ENCODE measurements at places on chromosomes 12 and 14.

DNA sequence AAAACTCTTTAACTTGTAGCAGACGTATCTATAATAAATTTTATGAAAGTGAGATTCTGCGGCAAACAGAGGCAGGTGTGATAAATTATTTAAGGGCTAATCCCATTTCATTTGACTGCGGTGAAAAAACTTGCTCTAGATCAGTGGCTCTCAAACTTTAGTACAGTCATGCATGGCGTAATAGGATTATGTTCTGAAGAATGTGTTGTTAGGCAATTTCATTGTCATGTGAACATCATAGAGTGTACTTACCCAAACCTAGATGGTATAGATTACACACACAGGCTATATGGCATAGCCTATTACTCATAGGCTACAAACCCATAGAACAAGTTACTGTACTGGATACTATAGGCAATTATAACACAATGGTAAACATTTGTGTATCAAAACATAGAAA is 83.7 kb downstream of the HEATR5A start:
- no peak for DNase-seq

- no peak for DNase-seq
These were observed 291.3 kb downstream of the RPAP3 start for GRCh38 chr12:47414511-47414910.

- no peak for DNase-seq
These were observed 184.4 kb downstream of the TMEM132D start for GRCh38 chr12:129719416-129719815.

GRCh38 chr14:89486961-89487360 is 69.9 kb upstream of the FOXN3 start:
- DNase-seq, result no peak

GRCh38 chr14:68798621-68799020 is 5.8 kb upstream of the ZFP36L1 start:
- DNase-seq, result no peak

GRCh38 chr12:100567945-100568344 is 5.5 kb upstream of the GAS2L3 start:
- no peak for DNase-seq

DNA sequence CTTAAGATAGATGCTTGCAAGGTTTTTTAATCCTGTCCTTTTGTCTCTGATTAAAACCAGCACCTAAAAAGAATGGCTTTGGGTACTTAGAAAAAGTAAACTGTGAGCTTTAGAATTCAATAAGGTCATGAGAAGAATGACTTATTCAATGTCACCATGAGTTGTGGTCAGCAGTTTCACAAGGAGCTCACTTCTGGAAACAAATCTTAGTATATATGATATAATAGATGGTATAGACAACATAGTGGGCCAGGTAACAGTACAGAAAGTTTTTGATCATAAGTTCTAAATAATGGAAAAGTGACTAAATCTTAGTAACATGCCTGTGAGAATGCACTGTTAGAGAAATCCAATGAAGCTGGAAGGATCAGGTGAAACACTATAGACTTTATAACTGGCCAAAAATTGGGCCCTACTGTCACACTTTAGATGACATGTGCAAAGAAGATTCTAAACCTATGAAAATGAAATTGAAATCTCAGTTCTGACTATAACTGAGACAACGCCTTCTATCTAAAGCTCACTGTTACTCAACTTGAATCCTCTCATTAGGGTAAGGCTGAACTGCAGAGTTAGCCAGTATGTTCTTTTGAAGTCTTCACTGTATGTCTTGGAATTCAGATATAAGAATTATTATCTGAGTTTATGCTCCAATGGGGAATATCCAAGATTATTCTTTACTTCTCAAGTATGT is 42.4 kb upstream of the RAD51AP1 start:
- DNase-seq, result no peak

GRCh38 chr12:88833641-88834116 is 253.4 kb upstream of the KITLG start:
- DNase-seq, result no peak

DNA sequence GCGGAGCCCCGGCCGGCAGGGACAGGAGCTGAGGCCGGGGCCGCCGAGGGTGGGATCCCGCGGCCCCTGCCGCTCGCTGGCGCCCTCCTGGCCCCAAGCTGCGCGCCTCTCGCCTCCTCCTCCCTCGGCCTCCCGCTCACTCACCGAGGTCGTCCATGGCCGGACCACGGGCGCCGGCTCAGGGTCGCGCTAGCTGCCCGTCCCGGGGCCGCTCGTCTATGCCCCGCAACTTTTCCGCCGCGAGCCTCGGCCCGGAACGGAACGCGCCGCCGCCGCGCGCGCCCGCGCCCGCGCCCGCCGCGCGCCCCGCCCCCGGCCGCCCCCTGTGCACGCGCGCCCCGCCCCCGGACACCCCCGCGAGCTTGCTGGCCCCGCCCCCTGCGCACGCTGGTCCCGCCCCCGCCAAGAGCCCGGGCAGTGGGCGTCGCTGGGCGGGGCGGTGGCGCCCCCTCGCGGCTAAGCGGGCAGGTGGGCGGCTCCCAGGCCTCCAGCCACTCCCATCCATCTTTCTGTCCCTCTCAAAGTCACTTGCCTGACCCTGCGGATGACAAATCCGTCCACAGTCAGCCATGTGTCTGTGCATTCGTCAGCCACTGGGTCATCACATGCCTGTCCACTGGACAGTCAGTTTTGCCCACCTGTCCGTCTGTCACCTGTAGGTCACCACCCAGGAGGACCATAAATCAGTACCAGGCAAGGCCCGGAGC is at the start of gene PXN:
Gene PXN, minus strand, starts transcription at position 258 of the 707 bp plus-strand sequence. Its CDS starts 101 bp downstream, at position 157.
- DNase-seq, result peak; percentile 99

DNA sequence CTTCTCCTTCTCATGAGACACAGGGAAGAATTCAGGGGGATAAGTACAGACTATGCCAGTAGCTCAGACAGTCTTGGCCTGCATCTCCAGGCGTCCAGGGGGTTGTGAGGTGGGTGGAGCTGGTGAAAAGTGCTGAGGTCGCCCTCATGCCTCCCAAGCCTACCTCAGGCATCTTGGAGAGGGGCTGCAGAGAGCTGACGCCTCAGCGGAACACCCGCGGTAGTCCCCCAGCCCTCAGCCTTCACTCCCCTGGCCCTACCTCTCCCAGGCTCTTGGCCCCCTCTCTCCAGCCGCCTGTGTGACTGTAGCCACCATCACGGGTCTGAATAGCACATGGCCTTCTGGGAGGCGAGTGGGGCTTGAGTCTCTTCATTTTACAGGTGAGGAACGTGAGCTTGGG is 59.8 kb upstream of the DLK1 start:
- DNase-seq, result no peak

DNA sequence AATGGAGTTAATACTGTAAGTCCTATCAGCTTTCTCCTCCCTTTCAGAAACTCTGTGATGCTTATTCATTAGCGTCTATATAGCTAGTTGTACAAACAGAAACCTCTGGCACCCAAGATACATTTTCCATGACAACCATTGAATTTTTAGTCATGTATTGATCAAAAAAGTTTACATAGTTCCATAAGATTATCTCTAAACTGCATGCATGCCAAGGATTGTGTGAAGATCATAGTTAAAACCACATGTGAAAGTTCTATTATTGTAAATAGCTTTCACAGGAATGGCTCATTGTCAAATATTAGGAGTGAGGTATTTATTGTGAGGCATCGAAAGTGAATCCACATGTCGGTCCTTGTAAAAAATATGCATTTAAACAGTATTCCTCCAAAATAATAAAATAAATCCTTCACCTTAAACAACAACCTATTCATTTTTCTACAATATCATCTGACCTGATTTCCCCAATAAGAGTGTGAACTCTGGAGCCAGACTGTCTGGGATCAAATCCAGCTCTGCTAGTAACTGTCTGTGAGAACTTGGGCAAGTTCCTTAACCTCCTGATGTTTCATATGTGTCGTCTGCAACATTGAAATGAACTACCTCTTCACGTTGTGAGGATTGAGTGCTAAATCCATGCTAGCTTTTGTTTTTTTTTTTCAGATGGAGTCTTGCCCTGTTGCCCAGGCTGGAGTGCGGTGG is 10.6 kb upstream of the CDKL1 start:
- peak; percentile 29 for DNase-seq

DNA sequence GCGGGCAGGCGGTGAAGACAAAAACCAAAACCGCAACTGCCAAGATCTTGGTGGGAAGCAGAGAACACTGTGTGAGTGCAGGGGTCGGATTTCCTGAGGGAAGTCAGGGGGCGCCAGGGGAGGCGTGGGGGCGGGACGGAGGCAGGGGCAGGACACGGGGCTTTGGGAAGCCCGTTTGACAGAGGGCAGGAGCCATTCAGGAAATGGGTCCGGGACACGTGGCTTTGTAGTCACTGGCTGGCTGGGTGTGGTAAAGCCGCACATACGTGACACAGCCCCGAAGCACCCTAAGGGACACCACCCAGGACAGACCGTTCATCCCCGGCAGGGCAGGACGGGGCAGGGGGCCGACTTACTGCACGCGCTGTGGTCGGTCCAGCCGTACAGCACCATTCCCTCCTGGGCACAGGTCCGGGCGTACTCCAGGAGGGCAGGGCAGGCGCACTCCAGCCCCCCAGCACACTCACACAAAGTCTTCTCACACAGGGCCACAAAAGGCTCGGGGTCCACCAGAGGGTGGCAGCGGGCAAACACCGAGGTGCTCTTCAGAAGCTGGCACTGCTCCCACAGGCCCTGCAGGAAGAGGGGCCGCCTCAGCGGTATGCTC is 49.4 kb downstream of the VWF start:
- no peak for DNase-seq

- peak; percentile 7 for DNase-seq
These were observed 1.6 kb downstream of the INSM2 start for GRCh38 chr14:35535483-35536112.

- DNase-seq, result no peak
These were observed 166.0 kb downstream of the SLC38A4 start for GRCh38 chr12:46659824-46660223.

DNA sequence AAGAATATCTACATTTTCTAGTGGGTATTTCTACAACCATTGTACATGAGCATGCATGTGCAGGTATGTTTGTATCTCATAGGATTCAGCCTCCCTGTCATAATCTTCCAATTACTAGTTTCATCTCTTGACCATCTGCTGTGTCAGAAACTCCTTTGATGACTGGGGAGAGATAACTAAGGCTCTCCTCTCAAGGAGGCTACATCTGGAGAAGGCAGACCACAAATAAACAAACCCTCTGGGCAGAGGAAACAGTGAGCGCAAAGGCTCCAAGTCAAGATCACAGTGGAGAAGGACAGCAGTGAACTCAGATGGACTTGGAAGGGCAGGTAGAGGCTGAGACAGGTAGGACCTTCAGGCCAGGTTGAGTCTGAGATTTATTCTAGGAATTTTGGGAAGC is 166.4 kb downstream of the PELI2 start:
- no peak for DNase-seq

GRCh38 chr14:79680087-79680486 is 531.2 kb downstream of the DIO2 start:
- DNase-seq, result no peak

- no peak for DNase-seq
These were observed 38.7 kb downstream of the TUNAR start for GRCh38 chr14:95915330-95915729.

DNA sequence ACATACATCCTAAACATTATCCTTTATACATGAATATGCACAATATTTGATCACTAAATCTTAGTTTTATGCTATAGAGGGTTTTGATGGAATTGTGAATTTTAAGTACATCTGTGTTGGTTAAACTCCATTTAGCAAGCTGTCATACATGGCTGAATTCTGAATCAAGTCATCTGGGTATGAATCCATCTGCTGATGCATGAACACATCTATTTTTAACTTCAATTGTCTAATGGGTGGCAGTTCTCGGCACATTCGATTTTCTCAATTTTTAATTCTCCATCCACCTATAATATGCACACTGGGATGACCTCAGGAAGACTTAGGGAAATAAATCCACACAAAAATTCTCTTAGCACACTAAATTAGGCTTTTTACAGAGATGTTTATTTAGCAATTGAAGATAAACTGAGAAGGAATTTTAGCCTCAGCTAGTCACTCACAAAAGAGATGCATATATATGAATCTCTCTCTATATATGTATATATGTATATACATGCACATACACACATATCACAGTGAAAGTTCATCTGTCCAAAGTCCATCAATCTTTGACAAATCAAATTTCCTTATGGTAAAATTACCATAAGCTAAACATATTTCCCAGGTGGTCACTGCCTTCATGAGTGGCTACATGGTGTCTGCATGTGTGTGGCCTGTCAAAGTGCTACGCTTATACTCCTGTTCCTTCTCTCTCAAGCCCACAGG is 44.5 kb upstream of the VPS33A start:
- no peak for DNase-seq

GRCh38 chr12:19154686-19155085 is 25.2 kb downstream of the PLEKHA5 start:
- no peak for DNase-seq

GRCh38 chr12:48947727-48948126 is 9.6 kb downstream of the ARF3 start:
- DNase-seq, result no peak

GRCh38 chr12:98345308-98345876 is 170.0 kb upstream of the TMPO start:
- DNase-seq, result no peak
